NCI-H1048 (cell line): ENCODE measurements at places on chromosomes 6 and 20.
A peak's percentile ranks its signal among the peaks of the same experiment; 100 is the strongest.

DNA sequence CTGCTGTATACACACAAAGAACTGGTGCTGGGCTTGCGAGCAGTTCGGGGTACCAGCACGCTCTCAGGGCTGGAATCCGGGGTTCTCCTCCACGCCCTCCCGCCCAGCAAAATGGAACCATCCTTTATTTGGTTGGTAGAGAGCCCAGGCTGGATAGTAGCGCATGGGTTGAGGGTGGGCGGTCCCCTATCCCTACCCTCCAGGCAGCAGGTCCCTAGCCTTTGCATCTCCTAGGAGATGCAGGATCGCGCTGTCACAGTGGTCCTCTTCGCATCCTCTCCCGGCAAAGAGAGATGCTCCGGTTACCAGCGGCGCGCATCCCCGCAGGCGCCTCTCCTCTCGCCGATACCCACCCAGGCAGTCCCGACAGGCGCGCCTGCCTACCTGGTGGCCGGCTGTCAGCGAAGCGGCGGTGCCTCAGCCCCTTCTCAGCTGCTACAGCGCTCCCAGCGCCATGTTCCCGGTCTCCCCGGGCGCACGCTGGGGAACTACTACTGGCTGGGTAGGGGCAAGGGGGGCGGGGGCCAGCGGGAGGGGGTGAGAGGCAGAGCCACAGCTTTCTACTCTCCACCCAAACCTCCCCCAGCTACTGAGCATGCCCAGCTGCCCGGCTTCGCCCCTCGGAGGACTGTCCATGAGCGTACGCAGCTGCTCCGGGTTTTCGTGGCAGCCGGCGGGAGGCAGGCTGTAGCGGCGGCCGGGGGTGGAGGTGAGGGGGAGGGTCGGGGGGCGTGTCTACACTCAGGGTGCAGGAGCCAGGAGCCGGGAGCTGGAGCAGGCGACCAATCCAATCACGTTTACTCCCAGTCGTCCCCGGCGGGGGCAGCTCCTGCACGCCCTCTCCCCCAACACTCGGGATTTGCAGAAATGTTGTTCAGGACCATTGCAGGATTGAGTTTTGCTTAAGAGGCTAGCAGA lies at the start of gene PAK5:
TSS of gene PAK5 (minus strand) at position 699 of the 918 bp plus-strand sequence. CDS start 194,748 bp downstream, outside the sequence.
- DNase-seq, result peak; percentile 67

- no peak for DNase-seq
Observed at GRCh38 chr20:61280217-61280980, 28.3 kb downstream of the CDH4 start.

DNA sequence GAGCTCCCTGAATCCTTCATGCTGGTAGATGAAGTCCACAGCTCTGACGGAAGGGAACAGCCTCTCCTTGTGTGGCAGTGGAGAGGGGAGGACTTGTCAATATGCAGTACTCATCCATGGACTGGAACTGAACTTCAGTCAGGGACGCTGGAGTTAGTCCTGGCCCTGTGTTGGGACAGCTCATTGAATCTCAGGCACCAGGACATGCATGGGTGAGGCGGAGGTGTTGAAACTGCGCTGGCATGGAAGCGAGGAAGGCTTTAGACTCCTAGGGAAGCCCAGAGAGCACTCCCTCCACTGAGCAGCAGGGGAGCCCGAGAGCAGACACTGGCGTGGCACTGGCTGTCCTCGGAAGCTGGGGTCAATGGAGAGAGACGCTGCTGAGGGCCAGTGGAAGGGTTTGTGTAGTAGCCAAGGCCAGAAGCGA lies 161.3 kb upstream of the GGTLC1 start:
- DNase-seq, result no peak

DNA sequence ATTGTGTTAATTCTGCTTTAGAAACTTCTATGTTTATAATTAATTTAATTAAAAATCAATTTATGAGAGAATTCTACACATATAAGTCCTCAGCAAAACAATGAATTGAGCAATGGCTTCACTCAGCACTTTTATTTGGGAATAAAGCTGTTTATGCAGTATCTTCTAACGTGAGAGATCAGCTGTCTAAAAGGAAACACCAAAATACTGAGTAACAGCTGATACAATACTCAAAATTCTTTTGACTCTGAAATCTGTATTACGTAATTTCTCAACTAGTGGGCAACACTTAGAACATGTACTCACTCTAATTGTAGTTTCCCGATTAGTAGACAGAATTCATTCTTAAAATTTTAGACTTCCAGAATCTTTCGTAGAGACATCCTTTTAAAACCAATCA lies 49.8 kb downstream of the MAP3K7 start:
- DNase-seq, result no peak

DNA sequence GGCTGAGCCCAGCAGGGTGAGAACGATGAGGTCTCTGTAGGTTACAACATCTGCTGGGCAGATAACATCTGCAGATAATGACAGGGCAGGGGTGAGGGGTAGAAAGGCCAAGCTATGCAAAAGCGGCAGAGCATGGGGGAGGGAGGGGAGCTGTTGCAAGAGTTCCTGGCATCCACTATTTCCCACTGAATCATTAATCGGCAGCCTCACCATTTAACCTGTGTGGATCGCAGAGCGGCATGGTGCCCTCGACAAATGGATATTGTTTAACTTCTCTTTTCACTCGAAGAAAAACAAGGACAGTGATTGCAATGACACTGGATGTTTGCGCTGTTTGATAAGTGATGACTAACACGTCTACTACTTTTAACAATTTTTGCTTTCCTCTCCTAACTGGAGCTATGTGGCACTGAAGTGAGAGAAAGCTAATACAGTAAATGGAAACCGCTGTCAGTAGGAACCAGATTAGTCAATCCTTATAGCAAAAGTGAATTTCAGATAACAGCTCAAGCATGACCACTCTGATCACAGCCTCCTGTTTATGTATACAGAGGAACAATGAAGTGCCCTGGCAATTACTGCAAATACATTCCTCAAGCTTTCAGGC lies 381.5 kb downstream of the TFAP2A start:
- no peak for DNase-seq

DNA sequence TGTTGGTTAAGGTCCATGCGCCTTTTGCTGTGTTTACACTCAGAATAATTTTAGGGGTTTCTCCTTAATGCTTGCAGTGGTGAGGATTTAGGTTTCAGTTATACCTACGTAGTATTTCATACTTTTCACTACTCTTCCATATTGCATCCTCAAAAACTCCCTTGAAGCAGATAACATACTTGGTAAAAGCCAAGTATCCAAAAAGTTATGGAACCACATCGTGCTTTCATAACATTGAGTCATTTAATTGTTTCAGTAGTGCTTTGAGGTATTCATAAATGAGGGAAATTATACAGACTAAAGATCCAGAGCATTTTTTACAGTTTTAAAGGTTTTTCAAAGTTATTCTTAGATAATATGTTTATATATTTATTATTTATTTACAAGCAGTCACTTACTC lies 4.0 kb upstream of the ATXN1 start:
- no peak for DNase-seq

DNA sequence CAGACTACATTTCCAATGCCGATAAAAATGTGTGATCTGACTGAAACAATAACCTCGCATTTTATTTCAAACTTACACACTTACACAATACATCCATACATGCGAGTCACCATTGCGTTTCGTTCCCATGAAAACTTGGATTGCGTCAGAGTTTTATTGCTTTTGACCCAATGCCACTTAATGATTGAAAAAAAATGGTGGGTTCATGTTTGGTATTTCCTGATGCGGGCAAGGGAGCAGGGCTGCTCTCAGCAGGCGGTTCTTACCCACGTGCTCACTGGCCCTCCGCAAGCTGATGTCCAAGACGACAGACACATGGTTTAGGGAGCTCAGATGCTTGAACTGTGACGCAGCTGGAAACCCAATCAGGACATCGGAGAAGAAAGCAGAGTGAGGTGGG lies 281.0 kb upstream of the SULF2 start:
- DNase-seq, result no peak

DNA sequence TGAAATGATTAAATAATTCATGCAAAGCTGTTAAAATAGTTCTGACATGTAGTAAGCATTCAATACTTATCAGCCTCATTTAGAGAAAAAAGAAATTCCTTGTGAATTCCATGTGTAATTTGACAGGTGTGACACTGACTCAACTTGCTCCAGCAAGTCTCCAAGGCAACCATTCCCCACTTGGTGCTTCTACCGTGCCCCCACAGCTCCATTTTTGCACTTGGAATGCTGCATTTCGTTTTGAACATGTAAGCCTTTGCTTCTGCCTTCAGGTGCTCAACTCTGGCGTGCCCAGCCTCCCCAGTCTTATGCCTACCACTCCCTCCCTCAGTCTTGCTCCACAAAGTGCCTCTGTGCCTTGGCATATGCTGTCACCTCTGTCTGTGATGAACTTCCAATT lies 760.6 kb upstream of the CHD6 start:
- DNase-seq, result no peak

DNA sequence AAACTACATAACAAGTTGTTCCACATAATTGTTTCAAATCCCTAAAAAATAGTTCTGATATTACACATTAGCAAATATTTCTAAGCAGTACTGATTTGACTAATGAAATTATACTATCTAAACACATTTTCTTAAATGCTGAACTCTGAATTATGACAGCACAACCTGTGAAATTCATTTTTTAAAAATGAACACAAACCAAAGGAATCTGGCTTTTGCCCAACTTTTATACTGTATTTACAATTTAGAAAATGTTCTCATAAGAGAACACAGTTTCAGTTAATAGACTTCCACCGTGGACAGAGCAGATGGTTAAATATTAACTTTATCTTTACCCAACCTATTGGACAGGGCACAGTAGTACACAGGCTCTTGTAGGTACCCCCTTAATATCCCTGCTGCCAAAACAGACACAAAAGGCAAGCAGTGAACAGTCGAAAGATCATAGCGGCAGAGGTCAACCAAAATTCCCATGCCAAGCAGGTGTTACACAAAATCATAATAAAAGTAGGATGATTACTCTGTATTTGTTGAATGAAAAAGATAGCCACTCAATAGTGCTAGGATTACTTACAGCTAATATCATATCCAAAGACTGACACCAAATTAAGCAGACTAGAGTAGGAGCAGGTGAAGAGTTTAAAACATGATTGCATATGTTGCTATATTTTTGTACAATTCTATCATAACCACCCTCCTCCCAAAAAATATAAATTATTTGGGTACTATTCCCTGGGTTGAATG lies 122.5 kb downstream of the RNGTT start:
- no peak for DNase-seq

DNA sequence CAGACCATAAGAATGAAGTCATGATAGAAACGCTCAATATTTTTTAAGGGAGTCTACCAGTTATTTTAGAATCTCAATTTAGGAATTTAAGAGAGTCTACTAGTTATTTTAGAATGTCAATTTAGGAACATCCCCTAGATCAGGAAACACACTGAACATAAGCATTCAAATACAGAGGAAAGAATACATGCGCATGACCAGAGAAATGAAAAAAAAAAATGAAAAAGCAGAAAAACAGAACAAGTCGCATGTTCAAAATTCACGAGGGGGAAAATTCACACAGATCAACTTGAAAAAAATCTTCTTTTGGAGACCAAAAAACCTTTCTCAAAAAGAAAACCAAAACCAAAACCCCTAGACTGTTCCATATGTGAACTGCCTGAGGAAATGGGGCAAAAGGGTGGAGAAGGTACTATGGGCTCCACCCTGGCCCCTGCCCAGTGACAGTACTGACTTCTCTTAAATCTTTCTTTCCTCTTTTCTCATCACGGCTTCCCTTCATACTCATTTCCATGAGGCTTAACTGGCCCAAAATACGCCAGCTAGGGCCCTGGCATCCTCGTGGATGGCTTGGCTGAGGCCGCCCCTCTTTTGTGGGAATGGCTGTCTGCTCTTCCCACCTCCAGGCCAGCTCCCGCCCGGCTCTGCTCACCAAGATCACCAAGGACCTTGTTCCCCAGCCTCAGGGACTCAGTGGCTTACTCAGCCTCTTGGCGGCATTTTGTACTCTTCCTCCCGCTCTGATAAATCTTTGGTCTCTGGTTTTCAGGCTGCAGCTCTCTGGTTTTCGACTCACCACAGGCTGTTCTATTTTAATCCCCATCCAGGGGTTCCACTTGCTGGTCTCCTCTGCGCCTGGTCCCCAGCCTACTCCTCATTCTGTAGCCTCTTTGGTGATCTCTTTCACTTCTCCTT lies 11.2 kb downstream of the ZBTB2 start:
- DNase-seq, result no peak

GRCh38 chr6:120938164-120938875 lies 396.0 kb downstream of the TBC1D32 start:
- DNase-seq, result no peak

DNA sequence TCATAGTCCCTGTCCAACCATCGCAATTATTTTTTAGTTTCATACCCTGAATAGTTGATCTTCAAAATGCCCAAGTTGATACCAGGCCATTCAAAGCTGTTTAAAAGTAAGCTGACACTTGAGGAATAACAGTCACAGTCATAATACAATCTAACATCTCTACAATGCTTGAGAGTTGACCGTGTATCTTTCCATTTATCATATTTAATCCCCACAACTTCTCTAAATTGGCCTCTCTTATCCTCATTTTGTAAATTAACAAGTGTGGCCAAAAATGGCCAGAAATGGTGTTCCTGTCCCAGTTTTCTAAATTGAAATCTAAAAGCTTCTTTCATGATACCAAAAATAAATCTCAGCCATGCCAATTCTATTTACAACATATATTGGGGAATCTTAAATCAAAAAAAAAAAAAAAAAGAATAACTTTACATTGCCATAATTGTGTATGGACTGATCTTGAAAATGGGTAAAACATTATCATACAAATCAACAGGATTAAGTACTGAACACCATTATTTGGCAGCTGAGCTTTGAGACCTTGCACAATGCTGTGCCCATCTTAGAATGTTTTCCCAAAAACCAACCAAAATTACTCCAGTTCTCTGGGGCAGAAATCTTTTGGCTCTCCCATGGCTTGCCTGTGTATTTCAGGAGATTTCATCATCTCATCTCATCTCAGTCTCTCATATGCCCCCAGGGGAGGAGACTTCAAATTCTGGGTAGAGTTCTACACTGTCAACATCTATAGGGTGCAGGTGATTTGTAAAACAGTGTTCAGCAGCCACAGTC lies 448.7 kb upstream of the JARID2 start:
- no peak for DNase-seq

- DNase-seq, result no peak
Observed at GRCh38 chr20:25317351-25318075, 69.6 kb downstream of the PYGB start.

DNA sequence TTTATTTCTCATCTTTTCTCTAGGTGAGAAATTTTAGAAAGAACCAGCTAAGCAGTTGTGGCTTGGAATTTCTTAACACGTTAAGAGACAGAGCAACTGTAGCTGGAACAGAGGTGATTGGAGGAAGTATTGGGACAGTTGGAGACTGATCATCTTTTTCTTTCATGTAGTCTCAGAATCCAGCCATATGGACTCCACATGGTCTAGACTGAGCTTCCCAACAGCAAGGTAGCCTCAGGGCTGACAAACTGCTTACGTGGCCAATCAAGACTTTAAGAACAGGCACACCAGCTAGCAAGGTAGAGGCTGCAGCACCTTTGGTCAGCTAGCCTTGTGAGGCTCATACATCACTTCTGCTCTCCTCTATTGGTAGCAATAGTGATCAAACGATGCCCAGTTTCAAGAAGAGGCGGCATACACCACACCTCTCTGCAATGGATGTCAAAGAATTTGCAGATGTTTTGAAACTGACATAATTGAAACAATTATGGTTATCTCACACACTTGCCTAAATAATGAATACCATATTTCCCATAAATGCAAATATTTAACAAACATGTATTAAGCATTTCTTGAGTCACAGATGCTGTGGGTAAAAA lies 590.5 kb upstream of the SLC35B3 start:
- no peak for DNase-seq

- no peak for DNase-seq
Observed at GRCh38 chr6:121305957-121306607, 28.2 kb downstream of the TBC1D32 start.

GRCh38 chr6:26170951-26171841 lies 84.0 kb downstream of the HFE start:
- DNase-seq, result no peak

GRCh38 chr6:44548319-44548718 lies 160.8 kb downstream of the CDC5L start:
- DNase-seq, result no peak
